CD8-positive, alpha-beta memory T cell (primary cell): ENCODE measurements at places on chromosomes 3 and 15.

GRCh38 chr15:43143203-43143941 lies 10.0 kb downstream of the TMEM62 start:
- no peak for DNase-seq

- DNase-seq = no peak
Measured at GRCh38 chr3:39542588-39542988, 75.1 kb downstream of the MOBP start.

- no peak for DNase-seq
Measured at GRCh38 chr3:64936556-64936955, 248.8 kb upstream of the ADAMTS9 start.

GRCh38 chr3:4751502-4752101 lies 227.6 kb upstream of the BHLHE40 start:
- DNase-seq = no peak

DNA sequence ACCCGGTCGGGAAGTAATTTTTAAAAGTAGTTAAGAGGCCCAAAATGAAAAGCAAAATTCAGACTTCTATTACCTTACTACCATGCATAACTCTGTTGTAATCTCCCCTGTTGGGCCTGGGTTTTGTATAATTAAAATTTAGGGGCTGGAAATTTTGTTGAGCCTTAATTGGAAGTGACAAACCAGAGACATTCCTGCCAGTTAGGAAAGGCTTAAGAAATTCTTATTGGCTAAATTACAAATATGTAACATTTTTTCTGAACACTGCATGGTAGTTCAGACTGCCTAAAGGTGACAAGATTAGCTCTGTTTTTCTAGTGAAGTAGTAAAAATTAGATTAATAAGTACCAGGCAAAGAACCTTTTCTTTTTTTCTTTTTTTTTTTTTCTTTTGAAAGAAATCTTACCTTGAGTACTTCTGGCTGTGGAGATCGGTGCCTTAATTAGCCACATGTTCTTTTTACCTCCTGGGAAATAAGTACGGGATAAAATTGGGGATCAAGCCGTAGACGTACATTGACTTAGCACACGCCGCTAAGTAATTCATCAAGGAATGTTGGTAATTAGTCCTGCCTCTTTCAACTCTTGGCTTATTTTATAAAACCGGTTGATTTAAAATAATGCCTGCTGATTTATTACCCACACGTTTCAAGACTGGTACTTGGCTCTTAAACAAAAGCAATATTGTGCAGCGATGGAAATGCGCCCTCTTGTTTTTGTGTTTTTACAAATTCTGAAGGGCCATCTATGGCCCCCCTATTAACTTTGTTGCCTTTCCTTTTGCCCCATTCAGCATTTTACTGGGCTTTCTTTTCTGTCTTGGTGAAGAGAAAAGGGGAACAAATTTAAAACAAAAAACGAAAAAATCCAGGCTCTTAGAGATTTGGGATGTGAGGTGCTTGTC lies 111.2 kb upstream of the SAMMSON start:
- no peak for DNase-seq

- DNase-seq = no peak
Measured at GRCh38 chr15:89367485-89368451, 33.1 kb upstream of the POLG start.

DNA sequence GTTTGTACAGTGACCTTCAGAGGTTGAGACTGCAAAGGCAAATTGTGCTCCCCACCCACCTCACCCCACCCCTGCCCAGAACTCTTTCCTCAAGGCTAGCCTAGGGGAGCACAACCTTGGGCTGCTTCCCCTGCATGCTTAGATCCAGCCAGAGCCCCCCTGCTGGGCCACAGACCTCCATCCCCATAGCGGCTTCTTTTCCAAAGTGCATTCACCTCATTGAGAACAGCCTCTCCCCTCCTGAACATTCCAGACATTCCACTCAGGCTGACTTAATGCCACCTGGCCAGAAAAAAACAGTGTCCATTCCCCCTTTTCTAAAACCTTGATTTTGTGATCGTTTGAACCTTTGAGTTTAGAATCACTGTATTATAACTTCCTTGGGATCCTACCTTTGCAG lies 124.4 kb upstream of the TOPAZ1 start:
- DNase-seq = no peak

DNA sequence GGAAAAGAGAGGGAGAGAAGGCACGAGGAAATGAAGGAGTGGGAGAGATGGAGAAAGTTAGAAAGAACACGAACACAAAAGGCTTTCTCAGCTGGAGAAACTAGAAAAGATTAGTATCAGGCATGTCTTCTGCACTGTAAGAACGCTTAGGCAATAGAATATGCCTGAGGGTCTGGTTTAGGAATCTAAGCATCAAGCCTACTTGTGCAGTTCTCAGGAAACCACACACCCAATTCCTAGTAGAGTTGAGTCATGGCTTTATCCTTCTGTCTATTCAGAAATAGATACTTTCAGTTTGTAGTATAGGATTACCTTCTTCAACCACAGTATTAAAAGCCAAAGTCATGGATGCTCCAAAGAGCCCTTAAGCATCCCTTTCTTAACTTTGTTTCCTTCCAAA lies 969.4 kb downstream of the NTRK3 start:
- DNase-seq = no peak

- DNase-seq = no peak
Measured at GRCh38 chr15:77067691-77068367, 3.1 kb downstream of the TSPAN3 start.

GRCh38 chr3:138691351-138691750 lies 82.8 kb downstream of the FAIM start:
- DNase-seq = no peak

DNA sequence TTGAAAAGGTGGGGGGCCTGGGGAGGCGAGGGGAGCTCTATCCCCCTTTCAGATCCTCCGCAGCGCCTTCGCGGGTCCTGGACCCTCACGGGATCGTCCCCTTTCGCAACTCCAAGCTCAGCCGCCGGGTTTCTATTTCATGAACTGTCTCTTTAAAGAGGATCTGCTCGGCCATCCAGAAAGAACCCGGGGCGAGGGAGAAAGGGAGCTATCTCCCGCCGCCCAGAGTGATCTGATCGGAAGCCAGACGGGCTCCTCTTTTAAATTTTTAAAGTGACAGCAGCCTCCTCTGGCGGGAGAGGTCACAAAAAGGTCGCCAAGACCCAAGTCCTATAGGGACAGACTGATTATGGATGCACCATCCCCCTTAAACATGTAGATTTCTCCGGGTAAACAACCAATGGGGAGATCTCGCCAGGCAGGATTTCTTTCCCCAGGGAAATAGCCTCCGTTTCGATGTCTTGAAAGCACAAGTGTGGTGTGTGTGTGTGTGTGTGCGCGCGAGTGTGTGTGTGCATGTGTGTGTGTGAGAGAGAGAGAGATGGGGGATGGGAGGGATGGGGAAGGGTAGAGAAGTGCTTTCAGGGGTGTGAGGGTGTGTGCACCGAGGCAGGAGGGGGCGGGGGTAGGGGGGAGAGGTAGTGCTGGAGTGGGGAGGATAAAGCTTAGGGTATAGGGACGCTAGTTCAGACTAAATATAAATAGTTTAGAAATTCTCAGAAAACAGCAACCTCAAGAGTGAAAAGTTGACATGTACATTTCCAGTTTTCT lies 516.1 kb downstream of the MECOM start:
- DNase-seq = no peak

DNA sequence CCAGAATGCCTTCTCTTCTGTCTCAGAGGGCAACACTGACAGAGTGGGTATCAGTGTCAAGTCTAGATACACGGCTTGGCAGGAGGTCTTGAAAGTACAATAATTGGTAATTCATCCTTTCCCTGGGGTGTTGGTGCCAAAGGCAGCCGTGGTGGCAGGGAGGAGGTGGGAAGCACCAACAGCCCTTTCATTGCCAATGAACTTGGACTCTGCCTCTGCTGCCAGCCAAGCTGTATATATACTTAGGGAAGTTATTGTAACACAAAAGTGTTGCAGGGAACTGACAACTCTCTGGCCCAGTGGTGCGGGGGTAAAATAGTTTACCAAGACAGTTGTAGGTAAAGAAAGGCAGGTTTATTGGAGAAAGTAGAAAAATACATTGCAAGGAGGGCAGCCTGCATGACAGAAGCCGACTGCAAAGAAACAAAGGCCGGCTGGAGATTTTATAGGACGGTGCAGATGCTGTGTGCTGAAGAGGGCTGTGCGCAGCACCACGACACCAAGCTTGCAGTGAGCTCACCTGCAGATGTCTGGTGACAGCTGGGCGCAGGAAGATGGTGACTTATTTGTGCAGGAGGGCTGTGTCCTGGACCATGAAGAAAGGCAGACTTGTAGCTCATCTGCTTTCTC lies 4.0 kb upstream of the FAM3D start:
- DNase-seq = no peak

- no peak for DNase-seq
Measured at GRCh38 chr3:169695031-169695430, 31.5 kb upstream of the MECOM start.

DNA sequence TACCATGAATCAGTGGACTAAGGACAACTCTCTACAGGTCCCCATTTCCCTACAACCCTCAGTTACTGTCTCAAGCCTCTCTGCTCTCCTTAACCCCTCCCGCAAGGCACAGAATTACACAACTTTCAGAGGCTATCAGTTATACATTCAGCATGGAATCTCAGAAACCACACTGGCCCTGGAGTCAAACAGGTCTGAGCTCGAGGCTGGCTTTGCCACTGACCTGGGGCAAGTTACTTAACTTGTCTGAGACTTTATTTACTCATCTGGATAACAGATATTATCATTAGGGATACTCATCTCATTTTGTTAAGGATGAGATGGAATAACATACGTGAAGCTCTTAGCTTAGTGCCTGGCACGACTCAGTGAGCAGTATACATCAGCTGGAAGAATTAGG lies 95.2 kb downstream of the WDR76 start:
- no peak for DNase-seq

GRCh38 chr3:155664925-155665695 lies 79.8 kb downstream of the PLCH1 start:
- no peak for DNase-seq

GRCh38 chr3:187107989-187108388 lies 31.3 kb downstream of the RPL39L start:
- no peak for DNase-seq

- DNase-seq = peak; percentile 40
Measured at GRCh38 chr15:72229076-72229946, 1.7 kb downstream of the PKM start.

- DNase-seq = no peak
Measured at GRCh38 chr3:192514081-192514753, 213.1 kb downstream of the FGF12 start.

DNA sequence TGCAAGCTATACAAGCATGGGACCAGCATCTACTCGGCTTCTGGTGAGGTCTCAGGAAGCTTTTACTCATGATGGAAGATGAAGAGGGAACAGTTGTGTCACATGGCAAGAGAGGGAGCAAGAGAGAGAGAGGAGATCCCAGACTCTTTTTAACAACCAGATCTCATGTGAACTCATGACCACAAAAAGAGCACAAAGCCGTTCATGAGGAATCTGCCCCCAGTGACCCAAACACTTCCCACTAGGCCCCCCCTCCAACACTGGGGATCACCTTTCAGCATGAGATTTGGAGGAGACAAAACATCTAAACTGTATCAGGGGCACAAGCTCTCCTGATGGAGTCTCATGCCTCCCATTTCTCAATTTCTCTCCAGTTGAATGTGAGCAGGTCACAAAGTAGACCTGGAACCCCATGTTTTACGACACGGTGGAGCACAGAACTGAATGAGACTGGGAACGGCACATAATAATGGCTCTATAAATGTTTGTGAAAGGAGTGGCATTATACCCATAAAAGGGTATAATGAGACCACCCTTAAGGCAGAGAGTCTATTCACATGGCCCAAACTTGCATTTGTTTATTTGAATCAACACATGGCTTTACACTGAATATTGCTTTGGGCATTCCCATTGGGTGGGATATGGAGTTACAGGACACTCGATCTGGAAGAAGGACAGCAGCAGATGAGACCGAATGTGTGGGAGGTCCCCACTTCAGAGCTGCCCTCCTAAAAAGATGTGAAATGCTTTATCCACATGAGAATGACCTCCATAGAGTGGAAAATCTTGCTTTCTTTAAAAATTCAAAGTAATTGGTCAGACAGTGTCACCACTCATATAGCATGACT lies 38.8 kb downstream of the IL16 start:
- no peak for DNase-seq
